ENCODE measurements at places on chromosomes 4 and X. TPM values are rescaled to one million over a fixed set of nuclear protein-coding genes. Genes with fewer than 3 reads are reported as not detected.

The KLB gene
- not detected for total RNA-seq

The BTC gene
- 1.1 TPM for total RNA-seq

The SMARCA1 gene
- total RNA-seq = 48.5 TPM

The ETDB gene
- total RNA-seq = not detected

The SULT1B1 gene
- total RNA-seq = 1.8 TPM

The GPR173 gene
- 0.72 TPM for total RNA-seq

The PGAM4 gene
- total RNA-seq = not detected

The ZC4H2 gene
- 8.6 TPM for total RNA-seq

The SMIM10 gene
- total RNA-seq = 7.6 TPM

The HAND2 gene
- 1.2 TPM for total RNA-seq

The PAK3 gene
- total RNA-seq = 0.68 TPM

The FAM241A gene
- 2.3 TPM for total RNA-seq

The ZNF157 gene
- total RNA-seq = not detected

The ATP10D gene
- total RNA-seq = 32.4 TPM

The PACRGL gene
- 28.4 TPM for total RNA-seq

The DAPP1 gene
- not detected for total RNA-seq

The NXT2 gene
- total RNA-seq = 22.0 TPM

The GAGE12J gene
- not detected for total RNA-seq

The FABP2 gene
- not detected for total RNA-seq

The CT47B1 gene
- not detected for total RNA-seq

All from H4 (cell line).